ENCODE measurements at places on chromosomes 3 and 15. TPM values are rescaled to one million over a fixed set of nuclear protein-coding genes. Genes with fewer than 3 reads are reported as not detected.

- no peak overlapping the region for H3K27ac ChIP-seq
- DNase-seq, result peak; percentile 16
- H3K27me3 ChIP-seq, result no peaks in the 10 kb centered on the region
- H3K4me3 ChIP-seq, result no peak overlapping the region
- H3K4me1 ChIP-seq, result no peaks in the 10 kb centered on the region
These were observed 13.6 kb downstream of the NISCH start for GRCh38 chr3:52469001-52469400.

Gene PIGZ
- total RNA-seq, result 0.29 TPM

- H3K27ac ChIP-seq, result no peak overlapping the region
- no peaks in the 10 kb centered on the region for H3K27me3 ChIP-seq
- H3K4me1 ChIP-seq, result no peaks in the 10 kb centered on the region
- no peak for DNase-seq
These were observed 594.9 kb upstream of the SUCLG2 start for GRCh38 chr3:68249265-68249664.

Gene PLA2G4D
- 0.33 TPM for total RNA-seq

DNA sequence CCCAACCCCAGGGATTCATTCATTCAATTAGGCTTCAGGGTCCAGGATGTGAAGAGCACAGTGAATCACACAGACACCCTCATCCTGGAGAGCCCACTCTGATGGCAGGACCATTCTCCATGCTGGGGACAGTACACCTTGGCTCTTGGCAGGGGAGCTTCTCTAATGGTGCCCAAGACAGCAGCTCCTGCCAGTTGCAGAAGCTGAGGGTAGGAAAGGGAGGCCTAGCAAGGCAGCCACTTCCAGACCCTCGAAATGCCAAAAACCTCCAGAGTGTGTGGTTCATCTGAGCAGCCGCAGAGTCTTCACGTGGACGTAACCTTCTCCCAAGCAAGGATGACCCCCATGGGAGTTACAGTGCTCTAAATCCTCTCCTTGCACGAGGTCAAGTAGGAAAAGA is 186.2 kb downstream of the XXYLT1 start:
- no peaks in the 10 kb centered on the region for H3K4me1 ChIP-seq
- H3K27ac ChIP-seq, result no peak overlapping the region
- no peak for DNase-seq
- no peak overlapping the region for H3K4me3 ChIP-seq
- no peaks in the 10 kb centered on the region for H3K27me3 ChIP-seq

Measured in H9 (cell line).